ENCODE measurements at places on chromosomes 12 and 14. TPM values are rescaled to one million over a fixed set of nuclear protein-coding genes. Genes with fewer than 3 reads are reported as not detected.

DNA sequence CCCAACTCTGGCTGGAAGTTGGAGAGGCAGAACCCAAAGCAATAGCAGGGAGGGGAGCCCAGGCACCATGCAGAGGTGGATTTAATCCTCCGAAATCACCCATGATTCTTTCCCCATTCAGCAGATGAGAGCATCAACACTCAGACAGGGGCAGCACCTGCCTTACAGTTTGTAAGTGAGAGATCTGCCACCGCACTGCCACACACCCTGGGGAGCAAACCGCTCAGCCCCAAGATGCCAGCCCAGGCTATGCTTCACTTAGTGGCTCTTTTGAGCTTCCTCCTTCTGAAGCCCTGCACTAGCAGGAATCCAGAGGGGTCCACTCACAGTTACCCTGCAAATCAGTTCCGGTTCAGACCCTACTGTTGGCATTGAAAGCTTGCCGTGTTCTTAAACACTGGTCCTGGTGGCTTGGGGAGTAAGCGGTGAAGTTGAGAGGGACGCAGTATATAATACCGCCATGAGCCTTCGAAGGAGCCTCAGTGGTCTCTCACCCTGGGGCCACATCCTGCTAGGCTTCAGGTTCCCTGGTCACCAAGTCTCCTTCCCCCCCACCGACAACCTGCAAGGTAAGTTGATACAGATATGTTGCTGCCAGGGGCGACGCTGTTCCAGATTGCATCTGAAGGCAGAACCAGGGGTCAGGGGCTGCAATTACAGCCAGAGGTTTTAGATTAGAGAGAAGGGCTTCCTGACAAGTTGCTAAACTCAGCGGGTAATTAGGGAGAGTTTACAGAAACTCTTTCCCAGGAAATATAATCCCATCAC lies 72.0 kb upstream of the CCND2 start:
- DNase-seq, result no peak

DNA sequence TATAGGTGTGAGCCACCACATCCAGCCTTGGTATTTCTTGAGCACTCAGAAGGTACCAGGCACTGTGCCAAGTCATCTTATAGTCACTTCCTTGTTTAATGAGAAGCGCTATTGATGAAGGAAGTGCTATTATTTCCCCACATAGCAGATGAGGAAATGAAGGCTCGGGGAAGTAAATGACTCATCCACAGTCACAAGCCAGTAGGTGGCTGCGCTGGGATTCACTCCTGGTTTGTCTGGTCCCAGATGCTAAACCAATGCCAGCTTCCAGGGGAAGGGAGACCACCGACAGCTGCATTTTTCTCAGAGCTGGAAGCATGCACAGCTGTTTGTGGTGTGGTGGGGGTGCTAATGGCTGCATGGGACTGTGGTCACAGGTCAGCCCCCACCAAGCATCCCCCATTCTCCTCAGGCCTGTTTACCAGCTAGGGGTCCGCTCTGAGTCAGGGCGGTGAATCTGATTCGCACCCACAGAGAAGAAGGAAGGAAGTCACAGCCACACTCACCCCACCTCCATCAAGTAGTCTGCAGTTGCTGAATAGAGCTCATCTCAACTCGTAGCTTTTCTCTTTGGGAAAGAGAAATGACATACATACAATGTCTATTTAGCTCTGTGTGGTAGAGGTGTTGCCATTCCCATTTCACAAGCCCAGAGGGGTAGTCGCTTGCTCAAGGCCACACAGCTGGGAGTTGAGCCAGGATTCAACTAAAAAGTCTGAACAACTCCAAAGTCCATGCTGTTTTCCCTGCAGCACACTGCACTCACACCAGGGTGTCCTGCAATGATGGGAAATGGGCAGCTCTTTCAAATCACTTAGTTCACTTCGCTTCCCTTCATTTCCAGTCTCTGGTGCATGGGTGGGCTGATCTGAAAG lies 6.3 kb upstream of the LTBP2 start:
- peak; percentile 70 for DNase-seq

GRCh38 chr12:105418229-105418628 lies 87.7 kb downstream of the C12orf75 start:
- peak; percentile 57 for DNase-seq

DNA sequence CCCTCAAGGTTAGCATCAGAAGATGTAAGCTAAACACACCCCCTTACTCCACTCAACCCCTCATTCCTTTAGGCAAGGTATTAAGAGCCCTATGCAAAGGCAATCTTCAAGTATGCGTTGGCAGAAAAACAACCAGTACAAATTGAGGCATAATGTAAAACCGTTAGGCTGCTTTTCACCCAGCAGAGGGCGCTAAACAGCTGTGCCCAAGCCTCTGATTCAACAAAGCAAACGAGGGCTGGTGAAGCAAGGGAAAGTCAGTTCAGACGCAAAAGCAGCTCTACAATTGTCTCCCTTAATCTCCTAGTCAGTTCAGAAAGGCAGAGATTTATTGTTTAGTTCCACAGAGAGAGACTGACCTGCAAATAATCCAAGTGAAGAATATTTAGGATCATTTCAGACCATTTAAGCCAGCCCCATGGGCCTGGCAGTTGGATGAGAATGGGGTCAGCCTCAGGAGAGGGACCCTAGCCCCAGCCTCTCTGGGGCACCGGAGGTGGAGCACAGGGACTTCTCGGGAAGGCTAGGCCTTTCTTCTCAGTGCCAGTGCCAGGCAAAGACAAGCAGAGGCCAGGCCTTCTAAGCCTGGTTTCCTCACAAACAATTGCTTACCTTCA lies 23.5 kb downstream of the DCAF5 start:
- DNase-seq, result peak; percentile 91

GRCh38 chr14:61051051-61051450 lies 70.0 kb downstream of the SLC38A6 start:
- peak; percentile 68 for DNase-seq

KRT83 gene
- total RNA-seq, result not detected

HAL gene
- total RNA-seq, result 0.17 TPM

GUCY2C gene
- total RNA-seq, result not detected

ADCY4 gene
- 1.3 TPM for total RNA-seq

DAO gene
- total RNA-seq, result not detected

SMCO2 gene
- 0.26 TPM for total RNA-seq
